ENCODE measurements at places on chromosomes 5 and 9.

DNA sequence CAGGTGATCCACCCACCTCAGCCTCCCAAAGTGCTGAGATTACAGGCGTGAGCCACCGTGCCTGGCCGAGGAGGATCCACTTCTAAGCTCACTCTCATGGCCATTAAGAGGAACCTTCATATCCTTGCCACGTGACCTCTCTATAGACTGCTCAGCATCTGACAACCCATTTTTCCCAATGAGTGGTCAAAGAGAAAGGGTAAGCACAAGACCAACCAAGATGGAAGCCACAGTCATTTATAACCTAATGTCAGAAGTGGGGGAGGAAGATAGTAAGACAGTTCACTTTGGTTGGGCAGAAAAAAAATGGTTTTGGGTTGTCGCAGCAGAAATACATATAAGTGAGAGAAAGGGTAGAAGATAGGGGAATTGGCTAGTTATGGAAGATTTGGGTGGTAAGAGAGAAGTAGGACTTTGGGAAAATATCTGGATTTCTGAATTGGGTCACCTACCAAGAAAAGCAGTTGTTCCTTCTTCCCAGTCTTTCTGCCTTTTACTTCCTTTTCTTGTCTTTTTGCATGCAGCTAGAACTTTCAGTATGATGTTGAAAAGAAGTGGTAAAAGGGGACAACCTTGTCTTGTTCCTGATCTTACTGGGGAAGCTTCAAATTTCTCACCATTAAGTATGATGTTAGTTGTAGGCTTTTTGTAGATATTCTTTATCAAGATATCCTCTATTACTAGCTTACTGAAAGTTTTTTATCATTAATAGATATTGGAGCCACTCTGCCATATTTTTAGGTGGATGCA lies 15.6 kb downstream of the SNX2 start:
- no peak for DNase-seq

DNA sequence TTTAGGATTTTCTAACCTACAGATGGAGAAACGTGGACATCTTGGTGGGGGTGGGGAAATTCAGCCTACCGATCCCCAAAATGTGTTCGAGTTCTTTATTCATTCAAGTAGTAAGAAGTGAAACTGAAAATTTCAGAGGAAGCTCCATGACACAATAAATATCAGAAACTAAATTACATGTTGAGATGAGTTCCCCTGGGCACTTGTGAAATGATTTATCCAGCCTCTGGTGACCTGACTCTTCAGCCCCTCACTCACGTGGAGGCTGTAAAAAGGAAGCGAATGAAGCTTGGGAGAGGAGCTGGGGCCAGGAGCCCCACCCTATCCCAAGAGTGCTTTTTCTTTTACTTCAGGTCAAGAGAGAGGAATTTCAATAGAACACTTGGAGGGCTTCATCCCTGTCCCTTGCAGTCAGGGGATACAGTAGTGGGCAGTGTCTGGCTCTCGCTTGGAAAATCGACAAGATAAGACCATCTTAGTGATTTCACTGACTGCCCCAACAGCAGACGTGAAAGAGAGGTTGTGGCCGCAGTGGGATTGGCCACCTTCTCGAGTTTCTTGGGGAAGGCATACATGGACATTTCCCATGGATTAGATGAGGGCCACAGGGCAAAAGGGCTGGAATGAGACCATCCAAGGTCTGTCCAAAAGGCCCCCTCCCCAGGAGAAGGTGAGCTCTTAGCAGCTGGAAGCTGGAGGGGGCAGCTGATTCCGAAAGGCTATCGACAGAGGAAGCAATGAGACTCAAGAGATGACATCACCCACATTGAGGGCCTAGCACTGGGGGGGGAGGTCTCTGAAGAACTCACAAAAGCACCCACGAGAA lies 76.8 kb upstream of the SH3PXD2B start:
- no peak for DNase-seq

DNA sequence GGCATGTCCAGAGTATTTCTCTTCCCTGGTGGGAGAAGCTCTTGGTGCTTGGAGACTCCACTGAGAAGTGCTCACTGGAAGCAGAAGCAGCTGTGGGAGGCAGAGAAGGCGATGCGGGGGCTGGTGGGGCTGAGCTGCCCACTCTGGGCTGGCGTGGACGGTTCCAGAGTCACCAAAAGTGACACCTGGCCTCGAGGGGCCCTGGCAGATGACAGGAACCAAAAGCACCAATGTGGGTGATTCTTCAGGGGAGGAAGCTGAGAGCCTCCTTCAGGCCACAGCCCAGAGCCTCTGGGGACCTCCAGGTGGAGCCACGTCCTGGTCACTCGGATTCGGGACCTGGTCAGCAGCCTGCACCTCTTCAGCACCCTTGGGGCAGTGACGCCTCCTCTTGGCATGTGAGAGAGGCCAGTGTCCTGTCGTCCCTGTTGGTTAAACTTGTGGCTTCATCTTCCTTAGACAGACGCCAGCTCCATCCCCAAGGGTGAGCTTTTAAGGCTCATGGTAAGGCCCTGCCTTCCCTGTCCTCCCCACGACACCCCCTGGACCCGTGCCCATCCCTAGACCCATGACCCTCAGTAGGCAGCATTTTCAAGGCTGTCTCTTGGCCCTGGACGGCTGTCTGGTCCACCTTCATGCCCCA lies 78.7 kb upstream of the IRX4 start:
- no peak for DNase-seq

- DNase-seq = no peak
These were observed 14.3 kb upstream of the GABRP start for GRCh38 chr5:170769246-170769645.

GRCh38 chr5:160118349-160119141 lies 705 bp downstream of the PWWP2A start:
- peak; percentile 13 for DNase-seq

DNA sequence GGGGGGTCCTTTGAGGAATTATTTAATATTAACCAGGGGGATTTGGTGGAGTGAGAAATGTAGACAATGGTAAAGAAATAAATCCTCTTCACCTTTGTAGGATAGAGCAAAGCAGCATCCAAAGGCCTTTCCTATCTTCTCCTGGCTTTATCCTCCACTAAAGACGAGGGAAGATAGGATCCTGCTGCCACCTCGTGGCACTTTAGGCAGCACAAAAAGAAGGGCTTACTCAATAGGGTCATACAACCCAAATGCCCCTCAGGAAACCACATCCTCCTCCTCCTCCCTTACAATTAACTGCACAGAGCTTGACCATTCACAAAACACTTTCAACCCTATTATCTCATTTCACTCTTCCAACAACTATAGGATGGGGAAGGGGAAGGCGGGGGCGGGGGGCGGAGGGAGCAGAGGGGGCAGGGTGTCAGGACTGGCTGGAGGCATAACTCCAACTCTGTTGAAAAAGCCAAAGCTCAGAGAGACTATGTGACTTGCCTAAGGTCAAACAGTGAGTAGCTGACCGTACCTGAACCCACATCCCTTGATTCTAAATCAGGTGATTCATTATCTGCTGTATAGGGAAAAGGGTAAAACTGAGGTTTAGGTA lies 45.4 kb upstream of the MYOT start:
- DNase-seq = peak; percentile 60

- DNase-seq = no peak
These were observed 73.7 kb downstream of the GADD45G start for GRCh38 chr9:89678396-89679015.

- DNase-seq = no peak
These were observed 18.3 kb downstream of the DOCK2 start for GRCh38 chr5:169655353-169655752.

GRCh38 chr9:15308511-15308910 lies 1.5 kb upstream of the TTC39B start:
- DNase-seq = peak; percentile 73

DNA sequence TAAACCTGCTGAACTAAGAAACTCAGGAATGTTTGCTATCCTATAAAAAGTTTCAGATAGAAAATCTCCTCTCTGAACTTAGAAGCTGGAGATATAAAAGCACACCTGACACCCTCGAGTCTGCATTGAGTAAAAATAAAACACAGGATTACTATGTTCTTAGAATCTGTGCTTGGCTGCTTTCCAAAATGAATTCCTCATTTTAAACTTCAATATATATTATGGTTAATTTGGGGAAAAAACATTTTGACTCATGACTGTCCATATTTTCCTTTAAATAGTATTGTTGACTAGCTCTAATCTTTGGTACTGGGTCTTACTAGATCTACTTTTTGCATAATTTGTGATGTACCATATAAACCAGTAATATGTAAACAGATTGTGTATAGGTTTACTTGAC lies 36.7 kb downstream of the FBXW2 start:
- DNase-seq = no peak

GRCh38 chr9:128702949-128703615 lies 779 bp downstream of the PKN3 start:
- no peak for DNase-seq

DNA sequence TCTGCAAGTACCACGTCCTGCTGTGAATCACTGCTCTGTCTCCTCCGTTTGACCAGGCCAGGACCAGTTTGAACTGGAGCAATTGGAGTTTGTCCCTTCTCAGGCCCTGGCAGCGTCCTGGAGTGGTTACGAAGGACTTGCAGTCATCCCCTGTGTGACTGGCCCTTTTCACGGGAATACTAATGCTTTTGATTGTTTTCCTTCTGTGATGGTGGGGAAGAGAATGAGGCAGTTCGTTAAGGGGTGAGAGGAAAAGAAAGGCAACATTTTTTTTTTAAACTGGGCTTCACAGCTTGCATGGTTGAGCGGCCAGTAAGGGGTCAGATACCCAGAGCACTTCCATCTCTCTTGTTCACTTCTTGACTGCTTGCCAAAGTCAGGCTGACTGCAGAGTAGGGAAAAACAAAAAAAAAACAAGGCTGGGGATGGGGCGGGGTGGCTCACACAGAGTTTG lies 153.5 kb upstream of the STK32A start:
- no peak for DNase-seq

DNA sequence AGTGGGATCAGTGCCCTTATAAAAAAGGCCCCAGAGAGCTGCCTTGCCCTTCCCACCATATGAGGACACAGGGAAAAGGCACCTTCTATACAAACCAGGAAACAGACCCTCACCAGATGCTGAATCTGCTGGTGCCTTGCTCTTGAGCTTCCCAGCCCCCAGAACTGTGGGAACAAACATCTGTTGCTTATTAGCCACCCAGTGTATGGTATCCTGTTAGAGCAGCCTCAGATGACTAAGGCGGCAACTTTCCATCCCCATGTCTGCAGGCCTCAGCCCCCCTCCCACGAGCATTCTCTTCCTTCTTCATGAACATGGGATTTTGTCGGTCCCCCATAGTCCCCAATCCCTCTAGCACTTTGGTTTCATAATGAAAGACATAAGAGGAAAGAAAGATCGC lies 202.5 kb upstream of the GAS1 start:
- DNase-seq = no peak

- DNase-seq = no peak
These were observed 33.1 kb downstream of the NNT start for GRCh38 chr5:43636076-43636475.

DNA sequence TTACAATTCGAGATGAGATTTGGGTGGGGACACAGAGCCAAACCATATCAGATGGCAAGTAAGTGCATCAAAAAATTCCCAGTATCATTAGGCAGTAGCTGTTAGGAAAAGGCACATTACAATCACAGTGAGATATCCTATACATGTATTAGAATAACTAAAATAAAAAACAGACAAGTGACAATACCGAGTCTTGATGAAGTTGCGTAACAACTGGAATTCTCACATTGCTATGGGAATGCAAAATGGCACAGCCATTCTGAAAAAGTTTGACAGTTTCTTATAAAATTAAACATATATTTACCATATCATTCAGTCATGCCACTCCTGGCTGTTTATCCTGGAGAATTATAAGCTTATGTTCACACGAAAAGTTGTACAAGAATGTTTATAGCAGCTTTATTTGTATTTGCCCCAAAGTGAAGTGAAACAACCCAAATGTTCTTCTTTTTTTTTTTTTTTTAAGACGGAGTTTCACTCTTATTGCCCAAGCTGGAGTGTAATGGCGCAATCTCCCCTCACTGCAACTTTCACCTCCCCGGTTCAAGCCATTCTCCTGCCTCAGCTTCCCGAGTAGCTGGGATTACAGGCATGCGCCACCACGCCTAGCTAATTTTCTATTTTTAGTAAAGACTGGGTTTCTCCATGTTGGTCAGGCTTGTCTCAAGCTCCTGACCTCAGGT lies 93.1 kb upstream of the TLE1 start:
- no peak for DNase-seq

DNA sequence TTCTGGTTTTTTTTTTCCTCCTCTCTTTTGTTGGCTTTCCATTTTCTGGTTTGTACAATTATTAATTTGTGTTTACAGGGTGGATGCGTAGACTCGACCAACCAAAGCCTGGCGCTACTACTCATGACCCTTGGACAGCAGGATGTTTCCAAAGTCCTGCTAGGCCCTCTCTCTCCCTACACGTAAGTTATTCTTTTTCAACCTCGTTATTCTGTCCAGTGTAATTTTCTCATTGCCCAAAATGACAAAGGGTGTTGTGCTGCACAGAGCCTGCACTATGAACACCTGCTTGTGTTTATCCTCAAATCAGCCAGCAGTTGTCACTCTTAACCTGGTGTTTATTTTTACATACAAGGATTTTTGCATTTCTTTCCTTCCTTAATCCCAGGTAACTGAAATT lies 56.6 kb downstream of the RCL1 start:
- no peak for DNase-seq

GRCh38 chr9:74865177-74865576 lies 22.5 kb downstream of the TRPM6 start:
- no peak for DNase-seq

DNA sequence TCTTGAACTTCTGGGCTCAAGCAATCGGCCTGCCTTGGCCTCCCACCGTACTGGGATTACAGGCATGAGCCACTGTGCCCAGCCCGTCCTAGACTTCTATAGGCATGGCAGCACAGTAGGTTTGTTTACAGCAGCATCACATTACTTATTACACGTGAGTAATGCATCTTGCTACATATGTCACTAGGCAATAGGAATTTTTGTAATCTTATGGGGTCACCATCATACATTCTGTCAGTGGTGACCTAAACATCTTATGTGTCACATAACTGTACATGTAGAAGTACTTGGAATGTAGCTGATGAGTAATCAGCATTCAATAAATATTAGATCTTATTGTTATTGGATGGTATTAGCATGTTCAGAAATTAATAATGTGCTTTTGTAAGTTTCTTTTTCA lies 22.9 kb upstream of the ABCA1 start:
- no peak for DNase-seq

DNA sequence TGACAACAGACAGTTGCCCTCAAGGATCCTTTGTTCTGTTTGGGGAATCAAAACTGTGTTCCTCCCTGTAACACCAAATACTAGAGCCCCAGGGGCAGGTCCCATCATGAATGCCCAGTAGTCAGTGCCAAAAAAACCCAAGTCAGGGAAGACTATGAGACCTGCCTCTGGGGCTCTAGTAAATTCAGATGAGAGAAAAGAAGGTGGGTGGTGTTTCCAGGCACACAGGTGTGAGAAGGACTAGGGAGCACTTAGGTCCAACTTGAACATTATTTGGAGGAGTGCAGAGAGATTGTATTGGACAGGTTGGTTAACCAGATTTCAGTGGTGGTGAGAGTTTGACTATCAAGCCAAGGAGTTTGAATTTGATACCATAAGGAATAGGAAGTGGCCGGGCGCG lies 52.0 kb downstream of the SLC22A5 start:
- no peak for DNase-seq

- DNase-seq = no peak
These were observed 115.4 kb downstream of the MARCHF3 start for GRCh38 chr5:126914801-126915436.

- DNase-seq = peak; percentile 74
These were observed 85.1 kb downstream of the FGF1 start for GRCh38 chr5:142600611-142601358.

GRCh38 chr5:172453206-172453985 lies 929 bp downstream of the SH3PXD2B start:
- DNase-seq = peak; percentile 75
